ENCODE measurements at places on chromosomes 11 and 22. TPM values are rescaled to one million over a fixed set of nuclear protein-coding genes. Genes with fewer than 3 reads are reported as not detected.

Gene CNTN5
- total RNA-seq: not detected

Gene C22orf31
- total RNA-seq: not detected

Gene GAB4
- total RNA-seq: not detected

Gene OR51B5
- not detected for total RNA-seq

Gene MMP7
- total RNA-seq: not detected

Gene KCTD14
- 2.6 TPM for total RNA-seq

- H3K27ac ChIP-seq: peak overlapping the region; percentile 64
- no peaks in the 10 kb centered on the region for H3K27me3 ChIP-seq
- no peak for DNase-seq
- peaks cover 34% of the 10 kb centered on the region for H3K4me1 ChIP-seq
- peaks cover 19% of the 10 kb centered on the region for H3K36me3 ChIP-seq
- H3K4me3 ChIP-seq: no peak overlapping the region
These were observed 34.1 kb downstream of the CD44 start for GRCh38 chr11:35173011-35173511.

GRCh38 chr11:27200779-27201453, 160.3 kb downstream of the BBOX1 start:
- no peaks in the 10 kb centered on the region for H3K27me3 ChIP-seq
- peaks cover 15% of the 10 kb centered on the region for H3K4me1 ChIP-seq
- H3K4me3 ChIP-seq: no peak overlapping the region
- DNase-seq: no peak
- no peaks in the 10 kb centered on the region for H3K36me3 ChIP-seq

DNA sequence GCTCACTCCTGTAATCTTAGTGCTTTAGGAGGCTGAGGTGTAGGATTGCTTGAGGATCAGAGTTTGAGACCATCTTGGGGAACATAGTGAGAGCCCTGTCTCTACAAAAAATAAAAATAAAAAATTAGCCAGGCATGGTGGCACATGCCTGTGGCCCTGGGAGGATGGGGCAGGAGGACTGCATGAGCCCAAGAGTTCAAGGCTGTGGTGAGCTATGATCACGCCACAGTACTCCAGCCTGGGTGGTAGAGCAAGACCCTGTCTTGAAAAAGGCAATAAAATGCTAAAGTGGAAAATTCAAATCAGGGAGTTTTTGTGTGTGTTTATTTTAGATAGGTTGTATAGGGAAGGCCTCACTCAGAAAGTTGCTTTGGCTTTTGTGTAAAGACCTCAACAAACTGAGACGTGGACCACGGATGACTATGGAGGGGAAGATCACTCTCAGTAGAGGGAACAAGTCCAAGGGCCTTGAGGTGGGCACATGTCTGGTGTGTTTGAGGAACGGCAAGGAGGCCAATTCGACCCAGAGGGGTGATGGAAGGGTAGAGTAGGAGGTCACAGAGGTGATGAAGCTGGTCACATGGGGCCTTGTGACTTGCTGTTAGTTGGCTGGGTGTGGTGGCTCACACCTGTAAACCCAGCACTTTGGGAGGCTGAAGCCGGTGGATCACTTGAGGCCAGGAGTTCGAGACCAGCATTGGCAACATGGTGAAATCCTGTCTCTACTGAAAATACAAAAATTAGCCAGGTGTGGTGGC, 35.7 kb downstream of the WEE1 start:
- no peaks in the 10 kb centered on the region for H3K27me3 ChIP-seq
- no peak overlapping the region for H3K27ac ChIP-seq
- H3K4me3 ChIP-seq: no peak overlapping the region
- H3K4me1 ChIP-seq: peaks cover 23% of the 10 kb centered on the region
- DNase-seq: peak; percentile 34

DNA sequence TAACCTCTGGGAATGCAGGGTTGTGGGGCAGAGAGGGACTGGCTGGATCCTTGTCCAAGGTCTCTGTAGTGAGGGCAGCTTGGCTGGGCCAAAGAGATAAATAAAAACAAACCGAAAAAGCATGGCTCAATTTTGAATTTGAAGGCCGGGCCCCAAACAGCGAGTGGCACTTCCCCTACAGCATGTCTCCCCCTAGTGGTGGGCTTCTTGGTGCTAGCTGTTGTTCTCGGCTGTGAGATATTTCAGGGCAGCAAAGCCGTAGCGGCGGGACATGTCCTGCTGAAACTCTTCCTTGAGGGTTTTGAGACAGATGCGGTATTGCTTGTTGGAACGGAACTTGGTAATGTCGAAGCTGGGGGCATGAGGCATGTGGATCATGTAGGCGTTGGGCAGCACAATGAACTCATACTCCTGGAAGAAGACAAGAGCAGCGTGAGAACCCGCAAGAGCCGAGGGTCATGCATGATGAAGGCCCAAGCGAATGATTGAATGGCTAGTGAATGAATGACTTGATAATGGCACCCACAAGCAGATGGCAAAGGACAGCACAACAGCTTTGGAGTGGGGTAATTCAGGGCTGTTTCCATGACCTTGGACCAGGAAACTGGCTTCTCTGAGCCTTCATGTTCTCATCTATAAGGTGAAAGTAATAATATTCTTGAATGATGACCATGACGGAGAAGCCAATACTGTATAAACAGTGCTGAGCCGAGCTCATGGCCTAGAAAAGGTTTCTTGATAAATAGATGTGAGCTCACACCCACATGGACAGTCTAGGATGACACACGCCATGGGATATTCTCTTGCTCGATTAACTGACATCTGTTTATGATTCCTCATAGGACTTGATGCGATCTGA, 216.3 kb upstream of the SYN3 start:
- H3K27me3 ChIP-seq: no peaks in the 10 kb centered on the region
- H3K27ac ChIP-seq: no peak overlapping the region
- no peak overlapping the region for H3K4me3 ChIP-seq
- no peak for DNase-seq
- no peaks in the 10 kb centered on the region for H3K36me3 ChIP-seq

DNA sequence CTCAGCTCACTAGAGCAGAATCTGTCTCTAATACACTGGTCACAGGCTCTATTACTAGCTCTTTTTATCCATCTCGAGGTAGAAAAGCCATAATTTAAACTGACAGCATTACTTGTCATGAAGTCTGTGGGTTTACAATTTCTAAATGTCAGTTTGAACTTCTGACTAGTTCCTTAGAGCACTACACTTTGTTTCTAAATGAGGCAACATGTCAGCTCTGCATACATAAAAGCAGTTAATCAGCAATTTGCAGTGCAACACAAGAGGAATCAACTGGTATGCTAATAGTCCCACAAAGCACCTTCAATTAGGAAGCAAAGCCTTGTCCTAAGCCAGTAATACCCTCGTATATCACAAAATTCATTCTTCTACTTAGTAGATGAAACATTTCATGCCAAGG, 321.3 kb downstream of the TTC28 start:
- no peaks in the 10 kb centered on the region for H3K27me3 ChIP-seq
- no peak overlapping the region for H3K27ac ChIP-seq
- no peaks in the 10 kb centered on the region for H3K36me3 ChIP-seq
- H3K4me1 ChIP-seq: peaks cover 8% of the 10 kb centered on the region

DNA sequence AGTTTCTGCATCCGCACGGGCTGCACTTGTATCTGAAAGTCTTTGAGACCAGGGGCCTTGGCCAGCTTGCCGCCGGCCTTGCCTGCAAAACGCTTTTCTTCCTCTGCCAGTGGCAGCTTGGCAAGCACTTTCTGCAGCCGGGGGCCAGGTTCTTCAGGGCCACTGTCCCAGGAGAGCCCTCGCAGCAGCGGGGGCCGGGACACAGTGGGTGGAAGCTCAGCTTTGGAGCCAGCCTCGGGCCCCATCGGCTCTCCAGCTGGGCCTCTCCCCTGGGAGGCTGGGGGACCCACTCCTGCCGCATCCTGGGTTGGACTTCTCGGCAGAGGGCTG, 57.5 kb upstream of the LYVE1 start:
- no peaks in the 10 kb centered on the region for H3K27me3 ChIP-seq
- no peak for DNase-seq
- H3K4me3 ChIP-seq: no peak overlapping the region

DNA sequence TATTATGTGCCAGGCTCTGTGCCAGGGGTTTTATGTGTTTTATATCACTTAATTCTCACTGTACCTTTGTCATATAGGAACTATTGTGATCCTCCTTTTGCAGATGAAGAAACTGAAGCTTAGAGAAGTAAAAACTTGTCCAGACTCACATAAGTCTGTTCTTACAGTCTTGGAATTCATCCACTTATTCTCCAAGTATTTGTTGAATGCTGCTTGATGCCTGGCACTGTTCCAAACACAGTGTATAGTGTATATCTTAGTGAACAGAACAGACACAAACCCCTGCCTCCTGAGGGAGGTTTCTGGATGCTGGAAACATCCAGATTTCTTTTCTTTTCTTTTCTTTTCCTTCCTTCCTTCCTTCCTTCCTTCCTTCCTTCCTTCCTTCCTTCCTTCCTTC, 29.0 kb upstream of the FGF3 start:
- no peak for DNase-seq
- H3K27ac ChIP-seq: no peak overlapping the region
- no peaks in the 10 kb centered on the region for H3K4me1 ChIP-seq
- H3K36me3 ChIP-seq: no peaks in the 10 kb centered on the region

DNA sequence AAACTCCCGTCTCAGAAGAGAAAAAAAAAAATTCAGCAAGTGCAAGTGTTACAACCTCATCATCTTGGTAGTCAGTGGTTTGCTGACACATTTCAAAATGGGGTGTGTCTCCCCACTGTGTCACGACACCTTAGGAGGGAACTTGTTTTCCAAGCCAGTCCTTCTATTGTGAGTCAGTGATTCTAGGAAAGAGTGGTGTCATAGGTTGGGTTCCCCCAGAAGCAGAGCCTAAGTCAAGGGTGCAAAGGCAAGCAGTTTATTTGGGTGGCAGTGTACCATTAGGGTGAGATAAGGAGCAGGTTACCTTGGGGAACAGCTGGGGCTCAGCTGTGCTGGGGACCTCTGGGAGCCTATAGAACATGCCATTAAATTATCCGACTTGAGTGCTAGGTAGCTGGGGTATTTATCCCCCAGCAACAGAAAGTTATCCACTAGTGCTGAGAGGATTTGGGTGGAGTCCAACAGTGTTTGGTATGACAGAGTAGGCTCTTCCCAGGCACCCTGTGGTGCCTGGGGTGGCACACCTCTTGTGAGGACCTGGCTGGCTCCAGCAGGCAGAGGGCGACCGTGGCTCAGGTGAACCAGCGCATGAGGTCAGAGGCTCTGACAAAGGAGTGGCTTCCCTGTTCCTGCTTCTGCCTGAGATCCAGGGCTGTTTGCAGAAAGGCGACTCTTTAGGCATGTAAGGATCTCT, 41.7 kb downstream of the KIAA1671 start:
- no peaks in the 10 kb centered on the region for H3K36me3 ChIP-seq
- peaks cover 48% of the 10 kb centered on the region for H3K4me1 ChIP-seq
- H3K27ac ChIP-seq: no peak overlapping the region
- no peak for DNase-seq
- H3K4me3 ChIP-seq: no peak overlapping the region

DNA sequence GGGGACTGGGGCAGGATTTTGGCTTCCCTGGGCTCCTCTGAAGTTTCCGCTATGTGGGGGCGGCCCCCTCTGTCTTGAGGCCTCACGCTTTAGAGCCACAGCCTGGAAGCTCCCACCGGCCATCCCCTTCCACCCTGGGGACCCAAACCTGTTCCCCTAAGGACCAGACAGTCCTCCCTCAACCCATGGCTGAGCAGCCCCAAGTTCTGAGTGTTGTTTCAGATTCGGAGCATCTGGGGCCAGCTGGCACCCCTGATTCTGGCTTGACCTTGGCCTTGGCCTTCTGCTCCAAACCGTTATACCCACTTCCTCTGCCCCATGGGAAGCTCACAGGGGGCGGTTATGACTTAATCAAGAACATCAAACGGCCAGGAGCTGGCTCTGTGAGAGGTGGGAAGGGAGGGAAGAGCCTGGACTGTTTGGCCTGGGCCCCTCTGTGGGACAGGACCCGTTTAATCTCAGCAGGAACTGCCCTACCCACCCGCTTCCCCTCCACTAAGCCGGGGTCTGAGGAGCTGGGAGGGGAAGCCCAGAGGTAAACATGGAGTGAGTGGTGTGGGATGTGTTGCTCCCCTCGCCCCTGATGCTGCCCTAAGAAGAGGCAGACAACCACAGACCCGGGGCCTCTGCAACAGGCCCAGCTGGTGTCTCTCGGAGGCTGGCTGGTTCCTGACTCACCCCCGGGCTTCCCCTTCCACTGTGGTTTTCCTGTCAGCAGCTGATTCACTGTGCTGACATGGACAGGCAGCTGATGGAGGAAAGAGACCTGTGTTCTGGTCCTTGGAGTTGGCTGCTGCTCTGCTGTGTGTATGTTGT, 3.4 kb downstream of the CD82 start:
- H3K27ac ChIP-seq: peak overlapping the region; percentile 63
- no peaks in the 10 kb centered on the region for H3K27me3 ChIP-seq
- no peaks in the 10 kb centered on the region for H3K36me3 ChIP-seq
- no peak overlapping the region for H3K4me3 ChIP-seq
- H3K4me1 ChIP-seq: peaks cover 68% of the 10 kb centered on the region
- peak; percentile 94 for DNase-seq

DNA sequence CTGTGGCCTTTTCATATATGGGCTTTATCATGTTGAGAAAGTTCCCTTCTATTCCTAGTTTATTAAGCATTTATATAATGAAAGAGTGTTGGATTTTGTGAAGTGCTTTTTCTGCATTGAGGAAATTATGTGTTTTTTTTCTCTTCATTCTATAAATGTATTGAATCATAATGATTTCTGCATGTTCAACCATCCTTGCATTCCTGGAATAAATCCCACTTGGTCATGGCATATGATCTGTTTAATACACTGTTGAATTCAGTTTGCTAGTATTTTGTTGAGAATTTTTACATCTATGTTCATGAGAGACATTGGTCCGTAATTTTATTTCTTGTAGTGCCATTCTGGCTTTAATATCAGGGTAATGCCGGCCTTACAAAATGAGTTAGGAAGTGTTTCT, 25.8 kb downstream of the PIM3 start:
- peaks cover 10% of the 10 kb centered on the region for H3K4me1 ChIP-seq
- H3K27ac ChIP-seq: no peak overlapping the region
- no peak overlapping the region for H3K4me3 ChIP-seq
- H3K36me3 ChIP-seq: no peaks in the 10 kb centered on the region
- peaks cover 25% of the 10 kb centered on the region for H3K27me3 ChIP-seq

DNA sequence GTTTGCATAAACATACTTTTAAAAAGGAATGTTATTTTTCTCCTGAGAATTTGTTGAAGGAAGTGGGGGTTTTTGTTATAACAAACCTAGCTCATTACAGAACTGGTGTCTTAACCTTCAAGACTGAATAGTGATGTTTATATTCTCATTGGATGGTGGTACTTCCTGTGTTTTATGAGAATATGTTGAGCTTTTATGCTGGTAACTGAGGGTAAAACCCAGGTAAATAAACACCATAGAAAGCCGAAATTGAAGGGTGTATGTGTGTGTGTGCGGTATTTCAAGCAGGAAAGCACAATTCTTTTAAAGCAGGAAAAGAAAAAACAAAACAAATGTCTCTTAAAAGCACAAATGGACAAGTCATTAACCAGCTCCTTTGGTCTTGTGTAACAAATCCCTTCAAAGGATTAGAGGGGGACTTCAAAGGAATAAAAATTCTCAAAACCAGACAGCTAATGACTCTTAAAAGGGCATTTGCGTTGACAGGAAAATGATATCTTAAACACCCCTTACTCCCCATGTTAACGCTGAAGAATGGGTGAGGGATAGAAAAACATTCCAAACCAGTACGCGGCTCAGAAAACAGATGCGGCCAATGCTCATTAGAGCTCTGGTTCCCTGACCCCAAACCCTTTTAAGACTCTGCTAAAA, 23.8 kb downstream of the LMO2 start:
- peaks cover 77% of the 10 kb centered on the region for H3K27me3 ChIP-seq
- H3K4me3 ChIP-seq: peak overlapping the region; percentile 61
- H3K27ac ChIP-seq: peak overlapping the region; percentile 77
- peaks cover 23% of the 10 kb centered on the region for H3K4me1 ChIP-seq
- no peaks in the 10 kb centered on the region for H3K36me3 ChIP-seq

GRCh38 chr11:66418168-66418985, 2.5 kb upstream of the NPAS4 start:
- H3K27ac ChIP-seq: peak overlapping the region; percentile 80
- H3K36me3 ChIP-seq: peaks cover 22% of the 10 kb centered on the region
- DNase-seq: no peak
- H3K27me3 ChIP-seq: no peaks in the 10 kb centered on the region
- no peak overlapping the region for H3K4me3 ChIP-seq
